ENCODE measurements at places on chromosomes 12 and 14. TPM values are rescaled to one million over a fixed set of nuclear protein-coding genes. Genes with fewer than 3 reads are reported as not detected.

Gene RALGAPA1
- 151 TPM for total RNA-seq

Gene TAS2R50
- total RNA-seq = 6.6 TPM

Gene MYH6
- total RNA-seq = not detected

Gene KRT80
- total RNA-seq = under 0.01 TPM

Gene FAM181A
- 0.74 TPM for total RNA-seq

Gene ABCB9
- 15.0 TPM for total RNA-seq

Gene KRT3
- not detected for total RNA-seq

Gene TWF1
- total RNA-seq = 120 TPM

Gene SLC10A1
- not detected for total RNA-seq
